ENCODE measurements at places on chromosomes 7 and 10.

DNA sequence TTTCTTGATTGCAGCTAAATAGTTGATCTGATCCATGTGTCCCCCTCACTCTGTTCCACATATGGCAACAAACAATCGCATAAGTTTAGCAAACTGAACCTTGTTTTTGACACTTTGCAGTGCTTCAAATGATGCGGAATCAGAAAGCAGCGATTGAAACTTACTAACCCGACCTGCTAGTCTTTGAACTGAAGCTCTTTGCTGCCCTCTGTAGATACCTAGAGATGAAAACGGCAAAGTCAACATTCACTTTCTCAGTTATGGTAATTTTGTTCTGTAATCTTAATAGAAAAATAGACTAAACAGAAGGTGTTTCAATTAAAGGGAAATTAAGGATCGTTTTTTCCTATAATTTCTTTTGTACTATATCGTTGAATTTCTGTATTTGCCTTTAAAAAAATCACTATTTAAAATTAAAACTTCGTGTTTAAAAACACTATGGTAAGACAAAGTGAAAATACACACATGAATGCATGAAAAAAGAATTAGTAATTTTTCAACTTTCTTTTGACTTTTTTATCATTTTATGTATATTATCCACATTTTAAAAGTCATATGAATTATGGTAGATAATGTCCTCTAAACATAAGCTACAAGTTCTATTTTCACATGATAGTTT lies 276.5 kb downstream of the MAGI2 start:
- no peak for DNase-seq

- DNase-seq, result no peak
Measured at GRCh38 chr7:147829016-147829415, 761.5 kb upstream of the C7orf33 start.

DNA sequence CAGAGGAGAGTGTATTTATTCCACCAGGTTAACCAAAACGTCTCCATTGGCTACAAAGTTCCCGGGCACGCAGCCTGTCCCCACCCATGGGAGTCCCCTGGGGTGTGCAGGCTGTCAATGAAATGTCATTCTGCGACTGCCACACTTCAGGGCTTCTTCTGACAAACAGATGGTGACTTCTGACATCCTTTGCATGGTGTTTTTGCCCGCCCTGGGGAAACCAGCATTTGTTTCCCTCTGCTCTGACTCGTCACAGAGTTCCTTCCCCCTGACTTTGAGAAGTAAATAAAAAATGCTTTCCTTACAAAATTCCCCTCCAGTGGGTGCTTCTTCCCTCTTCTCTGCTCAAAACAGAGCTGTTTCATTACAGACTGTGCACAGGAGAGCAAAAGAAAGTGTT lies 38.2 kb downstream of the TNS3 start:
- DNase-seq, result no peak

GRCh38 chr7:146172112-146172511 lies 55.5 kb downstream of the CNTNAP2 start:
- no peak for DNase-seq

GRCh38 chr10:32412499-32412853 lies 33.5 kb upstream of the CCDC7 start:
- DNase-seq, result no peak

DNA sequence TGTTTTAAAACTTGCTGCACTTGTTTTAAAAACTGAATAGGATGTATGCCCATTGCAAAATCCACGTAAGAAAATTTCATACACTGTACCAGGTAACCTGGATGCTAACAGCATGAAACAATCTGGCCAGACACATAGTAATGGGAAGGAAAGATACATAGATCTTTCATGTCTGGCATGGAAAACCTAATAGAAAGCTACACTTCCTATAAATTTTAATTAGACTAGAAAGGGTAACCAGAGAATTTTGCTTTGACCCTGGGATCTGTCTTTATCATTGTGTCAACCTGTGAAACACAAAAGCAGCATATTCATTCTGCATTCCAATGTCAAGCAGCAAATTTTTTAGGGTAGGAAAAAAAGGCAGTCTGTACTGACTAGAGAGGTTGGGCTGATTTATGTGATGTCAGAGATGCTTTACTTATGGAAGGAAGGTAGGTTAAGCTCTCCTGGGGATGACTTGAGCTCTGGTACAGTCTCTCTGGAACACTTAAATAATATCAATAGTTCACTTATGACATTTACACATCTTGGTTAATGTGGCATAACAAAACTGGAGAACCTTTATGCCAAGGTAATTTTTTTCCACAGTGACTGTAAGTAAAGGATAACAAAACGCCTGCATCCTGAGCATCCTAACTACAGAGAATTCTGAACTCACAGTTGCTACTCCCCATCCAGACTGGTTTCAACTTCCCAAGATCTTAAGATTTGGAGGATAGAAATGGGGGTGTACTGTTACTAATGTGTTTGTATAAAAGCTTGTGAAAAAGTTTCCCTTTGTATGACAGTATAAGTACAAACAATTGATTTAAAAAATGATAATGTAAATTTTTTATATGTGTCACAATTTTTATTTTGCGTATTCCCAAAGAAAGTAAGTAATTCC lies 44.7 kb downstream of the DOCK4 start:
- no peak for DNase-seq

- DNase-seq, result no peak
Measured at GRCh38 chr7:133197972-133198544, 54.8 kb upstream of the EXOC4 start.

- no peak for DNase-seq
Measured at GRCh38 chr7:23472556-23472955, 2.3 kb upstream of the IGF2BP3 start.

GRCh38 chr10:53029449-53029848 lies 256.9 kb upstream of the MBL2 start:
- DNase-seq, result no peak

DNA sequence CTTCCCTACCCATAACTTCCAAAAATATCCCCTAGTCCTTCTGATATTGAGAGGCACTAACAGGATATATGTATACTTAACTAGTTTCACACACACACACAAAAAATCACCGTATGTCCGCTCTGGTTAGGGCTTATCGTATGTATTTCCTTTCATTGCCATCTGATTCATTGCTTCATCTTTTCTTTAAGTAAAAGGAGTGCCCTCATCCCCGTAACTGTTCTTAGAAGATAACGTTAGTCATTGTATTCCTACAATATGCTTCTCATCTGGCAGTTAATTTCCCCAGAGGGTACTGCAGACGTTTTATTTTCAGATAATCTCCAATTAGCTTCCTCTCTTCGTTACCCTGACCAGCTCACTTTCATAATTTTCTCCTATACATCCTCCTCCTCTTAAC lies 37.3 kb downstream of the NRCAM start:
- DNase-seq, result no peak

GRCh38 chr7:51198654-51199053 lies 118.0 kb downstream of the COBL start:
- DNase-seq, result no peak

- no peak for DNase-seq
Measured at GRCh38 chr7:43612128-43612527, 29.2 kb downstream of the STK17A start.

GRCh38 chr10:44607116-44607515 lies 222.2 kb upstream of the CXCL12 start:
- no peak for DNase-seq

DNA sequence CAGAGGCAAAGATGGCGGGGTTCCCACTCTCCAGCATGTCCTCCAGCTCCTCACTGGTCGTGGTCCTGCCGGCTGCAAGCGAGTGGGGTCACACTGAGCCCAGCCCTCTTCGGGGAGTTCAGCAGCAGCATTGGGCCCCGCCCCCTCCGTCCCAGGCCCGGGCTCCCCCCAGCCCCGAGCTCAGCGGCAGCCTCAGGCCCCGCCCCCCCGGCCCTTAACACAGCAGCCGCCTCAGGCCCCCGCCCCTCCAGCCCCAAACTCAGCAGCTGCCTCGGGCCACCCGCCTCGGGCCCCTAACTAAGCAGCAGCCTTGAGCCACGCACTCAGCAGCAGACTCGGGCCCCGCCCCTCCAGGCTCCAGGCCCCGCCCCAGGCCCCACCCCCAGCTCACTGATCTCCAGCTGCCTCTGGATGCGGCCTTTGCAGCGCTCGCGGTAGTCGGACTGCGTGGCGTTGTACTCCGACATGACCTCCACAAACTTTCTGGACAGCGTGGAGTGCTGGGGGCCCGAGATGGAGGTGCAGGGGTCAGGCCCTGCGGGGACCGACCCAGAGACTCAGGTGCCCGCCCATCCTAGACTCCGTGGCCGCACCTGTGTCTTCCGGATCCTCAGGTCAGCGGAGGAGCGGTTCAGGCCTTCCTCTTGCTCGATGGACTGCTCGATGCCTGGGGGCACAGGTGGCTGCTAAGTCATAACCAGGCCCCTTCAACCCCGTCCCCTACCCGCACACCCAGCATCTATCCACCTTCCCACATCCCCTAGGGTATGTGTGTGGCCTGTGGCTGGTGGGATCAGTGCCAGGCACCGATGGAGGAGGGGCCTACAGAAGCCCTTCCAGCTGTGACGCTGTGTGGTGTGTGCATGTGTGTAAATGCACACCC lies 15.5 kb downstream of the STX1A start:
- DNase-seq, result no peak

GRCh38 chr10:64033711-64034110 lies 512.5 kb downstream of the REEP3 start:
- DNase-seq, result no peak

DNA sequence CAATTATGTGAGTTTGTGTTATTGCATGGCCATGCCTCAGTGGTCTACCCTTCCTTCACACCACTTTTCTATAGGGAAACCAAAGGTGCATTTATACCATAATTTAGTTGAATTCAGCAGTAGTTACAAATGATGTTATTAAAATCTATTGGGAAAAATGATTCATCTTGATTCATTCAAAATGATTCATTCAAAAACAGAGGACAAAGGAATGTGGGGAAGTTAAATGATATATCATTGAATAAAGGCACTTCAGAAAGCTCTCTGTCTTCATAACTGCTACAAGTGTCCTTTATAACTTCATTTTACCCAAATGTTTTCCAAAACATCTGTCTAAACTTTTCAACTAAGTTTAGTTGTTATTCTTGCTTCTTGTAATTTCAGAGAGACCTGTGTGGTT lies 722.9 kb downstream of the GRM8 start:
- no peak for DNase-seq

- no peak for DNase-seq
Measured at GRCh38 chr7:80935991-80936780, 17.3 kb upstream of the SEMA3C start.

- DNase-seq, result no peak
Measured at GRCh38 chr7:22601408-22601807, 101.4 kb upstream of the STEAP1B start.

DNA sequence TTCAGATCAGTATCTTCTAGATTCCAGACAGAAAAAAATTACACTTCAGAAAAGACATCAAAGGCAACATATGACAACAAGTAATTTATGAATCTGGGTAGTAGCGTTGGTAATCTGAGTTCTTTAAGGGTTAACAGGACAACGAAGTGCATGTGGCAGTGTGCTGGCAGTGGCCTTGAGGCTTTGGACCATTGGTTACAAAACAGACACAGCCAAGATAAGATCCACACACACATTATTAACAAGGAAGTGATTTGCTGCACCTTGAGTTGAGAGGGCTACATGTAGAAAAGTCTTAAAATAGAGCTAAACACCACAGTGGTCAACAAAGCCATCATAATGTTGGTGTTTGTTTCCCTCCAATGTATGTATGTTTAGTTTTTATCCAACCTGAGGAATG lies 40.6 kb downstream of the AKR1D1 start:
- no peak for DNase-seq

DNA sequence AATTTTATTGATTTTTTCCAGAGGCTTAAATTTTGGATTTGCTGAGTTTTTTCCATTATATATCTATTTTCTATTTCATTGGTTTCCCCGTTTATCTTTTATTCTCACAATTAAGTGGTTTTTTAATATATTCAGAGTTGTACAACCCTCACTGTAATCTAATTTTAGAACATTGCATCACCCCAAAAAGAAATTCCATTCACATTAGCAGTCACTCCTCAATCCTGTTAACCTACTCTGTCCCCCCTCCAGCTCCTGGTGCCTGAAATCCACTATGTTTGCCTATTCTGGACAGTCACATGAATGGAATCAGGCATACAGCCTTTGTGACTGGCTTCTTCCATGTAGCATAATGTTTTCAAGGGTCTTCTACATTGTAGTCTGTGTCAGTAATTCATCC lies 55.8 kb upstream of the ITGA8 start:
- DNase-seq, result no peak

DNA sequence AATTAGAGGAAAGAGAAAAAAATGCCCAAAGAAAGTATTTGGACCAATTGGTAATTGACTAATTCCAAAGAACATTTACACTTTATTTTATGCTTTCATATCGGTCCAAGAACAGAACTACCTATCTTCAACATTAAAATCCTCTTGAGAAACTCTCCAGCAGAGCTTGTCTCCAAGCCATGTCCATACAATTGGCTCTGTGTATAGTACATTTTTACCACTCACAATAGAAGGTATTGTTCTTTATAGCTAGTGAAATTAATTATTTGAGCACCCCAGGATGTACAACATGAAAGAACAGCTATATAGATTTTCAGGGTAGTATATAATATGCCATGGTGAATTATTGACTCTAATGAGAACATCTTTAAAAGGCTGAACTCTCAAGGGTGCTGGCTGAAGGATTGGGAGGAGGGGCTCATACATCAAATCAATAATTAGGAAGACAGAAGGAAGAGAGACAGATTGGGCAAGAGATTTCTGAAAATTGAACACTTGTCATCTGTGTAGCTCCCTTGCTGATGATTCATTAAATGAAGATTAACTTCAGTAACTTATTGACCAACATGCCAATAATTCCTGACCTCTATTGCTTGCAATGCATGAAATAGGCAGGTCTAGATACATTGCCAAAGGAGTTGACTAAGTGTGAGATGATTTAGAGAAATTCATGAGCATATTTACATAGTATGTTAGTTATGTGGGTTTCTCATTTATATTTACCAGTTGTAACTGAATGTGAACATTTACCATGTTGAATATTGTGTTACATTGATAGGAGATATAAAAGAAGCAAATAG lies 249.7 kb downstream of the MTERF1 start:
- DNase-seq, result no peak

GRCh38 chr7:45126920-45127319 lies 15.4 kb upstream of the TBRG4 start:
- no peak for DNase-seq

- DNase-seq, result no peak
Measured at GRCh38 chr10:111100198-111100597, 23.4 kb downstream of the ADRA2A start.

GRCh38 chr10:78700413-78700812 lies 368.4 kb upstream of the ZMIZ1 start:
- no peak for DNase-seq
